ENCODE measurements at places on chromosomes 2 and 18.

GRCh38 chr2:11090187-11090586, 65.1 kb upstream of the SLC66A3 start:
- no peak for DNase-seq

DNA sequence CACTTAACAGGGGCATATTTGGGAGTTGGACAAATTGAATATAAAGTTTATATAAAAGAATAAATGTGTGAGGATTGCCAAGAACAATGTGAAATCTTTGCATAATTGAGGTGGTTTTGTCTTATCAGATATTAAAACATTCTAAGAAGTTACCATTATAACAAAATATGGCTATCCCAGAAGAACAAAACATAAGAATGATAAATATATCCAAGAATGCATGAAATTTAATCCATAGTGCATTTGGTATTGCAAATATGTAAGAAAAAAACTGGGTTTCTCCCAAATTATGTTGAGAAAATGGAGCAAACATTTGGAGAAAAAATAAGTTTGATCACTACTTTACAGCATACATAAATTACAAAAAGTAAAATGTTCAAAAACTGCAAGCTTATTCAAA, 562.4 kb downstream of the RNF144A start:
- DNase-seq = no peak

GRCh38 chr18:24112874-24113615, 25.8 kb upstream of the CABYR start:
- no peak for DNase-seq

GRCh38 chr2:61006486-61007105, 10.9 kb upstream of the PEX13 start:
- no peak for DNase-seq

- no peak for DNase-seq
Observed at GRCh38 chr2:162233197-162233596, 10.0 kb downstream of the FAP start.

GRCh38 chr2:88540346-88540745, 86.9 kb downstream of the EIF2AK3 start:
- no peak for DNase-seq

DNA sequence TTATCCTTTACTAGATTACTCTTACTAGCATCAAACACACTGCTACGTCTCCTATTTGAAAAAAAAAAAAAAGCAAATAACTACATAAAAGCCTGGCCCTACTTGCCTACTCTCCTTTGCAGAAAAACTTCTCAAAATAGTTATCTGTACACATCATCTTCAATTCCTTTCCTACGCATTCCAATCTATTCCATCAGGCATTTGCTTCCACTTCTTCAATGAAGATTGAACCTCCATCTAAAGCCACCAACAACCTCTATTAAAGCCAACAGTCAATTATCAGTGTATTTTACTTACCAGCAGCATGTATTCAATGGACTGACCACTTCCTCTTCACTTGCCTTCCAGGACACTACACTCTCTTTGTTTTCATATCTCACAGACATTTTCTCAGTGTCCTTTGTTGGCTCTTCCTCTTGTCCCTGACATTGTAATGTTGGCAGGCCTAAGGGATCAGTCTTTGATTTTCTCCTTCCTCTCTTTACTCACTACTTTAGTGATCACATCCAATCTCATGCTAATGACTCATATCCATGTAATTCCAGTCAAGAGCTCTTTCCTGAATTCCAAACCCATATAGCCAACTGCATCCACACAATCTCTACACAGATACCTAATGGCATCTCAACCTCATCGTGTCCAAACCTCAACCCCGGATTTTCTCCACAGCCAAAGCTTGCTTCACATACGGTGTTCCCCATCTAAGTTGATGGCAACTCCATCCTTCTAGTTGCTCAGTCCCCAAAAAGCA, 131.3 kb downstream of the CCDC148 start:
- DNase-seq = no peak

GRCh38 chr2:109715313-109715805, 78.7 kb upstream of the RGPD5 start:
- DNase-seq = peak; percentile 54

DNA sequence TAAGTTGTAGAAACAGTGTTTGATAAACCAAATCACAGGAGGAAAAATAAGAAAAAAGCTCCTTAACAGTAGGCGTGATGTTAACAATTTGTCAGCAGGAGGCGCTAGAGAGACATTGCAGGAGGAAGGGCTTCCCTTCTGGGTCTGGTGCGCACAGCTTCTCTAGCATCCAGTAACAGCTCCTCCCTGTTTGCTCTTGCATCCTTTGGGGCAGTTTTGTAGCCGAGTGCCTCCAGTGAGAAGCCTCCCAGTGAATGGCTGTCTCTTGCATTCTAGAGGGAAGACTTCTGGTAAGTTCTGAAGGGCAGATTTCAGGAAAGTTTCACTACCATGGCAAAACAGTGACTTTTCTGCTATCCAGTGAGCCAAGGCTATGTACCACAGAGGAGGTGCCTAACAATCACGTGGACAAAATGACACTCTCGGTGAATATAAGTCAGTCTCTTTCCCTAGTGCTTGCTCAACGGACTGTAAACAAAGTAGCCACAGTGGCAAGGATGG, 9.5 kb upstream of the ZNF396 start:
- peak; percentile 58 for DNase-seq

- DNase-seq = no peak
Observed at GRCh38 chr18:24719791-24720190, 259.4 kb downstream of the HRH4 start.

- no peak for DNase-seq
Observed at GRCh38 chr18:40404284-40404683, 1550.8 kb upstream of the PIK3C3 start.

DNA sequence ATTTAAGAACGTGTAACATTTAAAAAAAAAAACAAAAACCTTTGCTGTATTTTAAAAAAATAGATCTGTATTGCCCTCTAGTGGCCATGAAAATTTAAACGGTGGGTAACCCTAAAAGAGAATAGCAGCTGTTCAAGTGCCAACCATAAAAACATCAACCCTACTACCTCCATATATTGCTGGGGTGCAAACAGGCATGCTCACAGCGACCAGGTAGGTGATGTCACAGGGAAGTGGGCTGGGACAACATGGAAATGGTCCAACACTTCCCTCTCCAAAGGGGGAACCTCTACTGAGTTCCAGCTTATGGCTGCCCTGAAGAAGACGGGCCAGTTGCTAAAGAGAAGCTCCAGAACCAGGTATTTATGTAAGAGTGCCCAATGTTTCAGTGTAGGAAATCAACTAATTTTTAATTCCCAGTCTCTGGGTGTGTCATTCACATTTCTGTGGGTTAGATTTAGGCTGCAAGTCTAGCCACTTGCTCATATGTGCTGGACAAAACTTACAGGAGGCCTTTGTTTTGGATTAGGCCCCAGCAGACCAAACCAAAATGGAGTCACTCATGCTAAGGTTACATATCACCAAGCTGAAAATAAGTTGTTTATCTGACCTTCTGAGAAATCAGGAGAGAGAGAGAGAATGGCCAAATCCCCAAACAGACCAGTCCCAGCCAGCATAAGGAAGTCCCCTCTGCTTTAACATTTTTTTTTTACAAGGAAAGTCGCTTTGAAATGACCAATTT, 54.5 kb downstream of the SKA1 start:
- DNase-seq = no peak

DNA sequence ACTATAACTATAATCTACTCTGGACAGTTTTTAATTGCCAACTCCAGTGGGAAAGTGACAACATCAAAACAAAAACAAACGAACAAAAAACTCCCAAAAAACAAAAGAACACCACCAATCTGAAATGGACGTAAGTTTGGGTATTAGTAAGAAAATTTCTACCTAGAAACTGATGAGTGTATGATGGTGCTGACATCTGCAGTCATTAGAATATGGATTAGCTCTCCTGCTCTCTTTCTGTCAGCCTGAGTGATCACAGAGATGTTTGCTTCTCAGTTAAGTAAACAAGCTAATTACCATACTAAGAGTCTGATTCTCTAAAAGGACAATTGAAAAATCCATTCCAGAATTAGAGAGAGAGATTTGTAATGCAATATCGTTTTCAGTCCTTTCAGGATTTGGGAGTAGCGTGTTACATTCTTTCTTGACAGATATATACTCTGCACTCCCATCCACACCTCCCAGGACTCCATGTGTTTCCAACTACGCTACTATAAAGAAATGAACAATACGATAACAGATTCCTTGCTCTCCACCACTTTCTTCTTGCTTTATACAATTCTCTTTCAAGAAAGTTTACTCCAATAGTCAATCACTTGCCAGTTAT, 1347.4 kb upstream of the PIK3C3 start:
- DNase-seq = no peak

GRCh38 chr2:99715956-99716355, 226.1 kb upstream of the REV1 start:
- no peak for DNase-seq

DNA sequence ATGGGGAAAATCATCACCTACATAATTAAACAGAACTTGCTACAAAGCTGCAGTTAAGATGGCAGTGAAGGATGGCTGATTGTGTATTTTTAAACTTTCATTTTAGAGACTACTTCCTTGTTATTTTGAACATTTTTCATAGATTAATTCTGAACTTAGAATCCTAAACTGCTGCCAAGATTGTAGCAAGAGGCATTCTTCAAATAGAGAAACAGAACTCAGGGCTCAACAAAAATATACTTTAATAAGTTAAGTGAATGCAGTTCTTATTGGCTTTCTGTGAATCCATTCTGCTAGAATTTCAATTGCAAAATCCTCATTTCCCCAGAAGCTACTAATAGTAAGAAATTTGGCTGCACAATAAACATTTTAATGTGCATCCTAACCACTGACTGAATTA, 160.3 kb downstream of the L3MBTL4 start:
- DNase-seq = no peak

GRCh38 chr2:234363011-234363487, 133.8 kb downstream of the ARL4C start:
- peak; percentile 46 for DNase-seq

GRCh38 chr2:127542231-127542630, 6.7 kb downstream of the MYO7B start:
- no peak for DNase-seq

- no peak for DNase-seq
Observed at GRCh38 chr2:43518181-43518580, 77.7 kb downstream of the THADA start.

GRCh38 chr2:23532391-23533337, 147.7 kb downstream of the KLHL29 start:
- DNase-seq = no peak

GRCh38 chr2:163570391-163570790, 165.4 kb downstream of the FIGN start:
- no peak for DNase-seq

GRCh38 chr2:116810645-116811044, 1003.8 kb upstream of the DDX18 start:
- DNase-seq = no peak

DNA sequence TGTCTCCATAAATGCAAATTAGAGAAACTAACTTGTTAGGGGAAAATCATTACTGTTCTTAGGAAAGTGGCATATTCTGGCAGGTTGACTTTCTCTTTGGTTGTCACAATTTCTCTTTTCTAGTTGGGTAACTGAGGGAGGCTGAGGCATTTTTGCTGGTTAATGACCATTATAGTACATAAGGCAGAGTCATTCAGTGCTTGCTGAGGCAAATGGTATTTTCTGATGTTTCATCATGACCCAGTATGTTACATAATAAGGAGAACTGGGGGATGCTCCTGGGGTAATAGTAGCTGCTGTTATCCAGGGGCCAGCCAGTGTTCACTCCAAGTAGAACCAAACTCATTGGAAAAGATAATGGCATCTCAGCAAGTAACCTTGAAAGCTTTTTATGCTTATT, 62.3 kb downstream of the ITGA6 start:
- no peak for DNase-seq

DNA sequence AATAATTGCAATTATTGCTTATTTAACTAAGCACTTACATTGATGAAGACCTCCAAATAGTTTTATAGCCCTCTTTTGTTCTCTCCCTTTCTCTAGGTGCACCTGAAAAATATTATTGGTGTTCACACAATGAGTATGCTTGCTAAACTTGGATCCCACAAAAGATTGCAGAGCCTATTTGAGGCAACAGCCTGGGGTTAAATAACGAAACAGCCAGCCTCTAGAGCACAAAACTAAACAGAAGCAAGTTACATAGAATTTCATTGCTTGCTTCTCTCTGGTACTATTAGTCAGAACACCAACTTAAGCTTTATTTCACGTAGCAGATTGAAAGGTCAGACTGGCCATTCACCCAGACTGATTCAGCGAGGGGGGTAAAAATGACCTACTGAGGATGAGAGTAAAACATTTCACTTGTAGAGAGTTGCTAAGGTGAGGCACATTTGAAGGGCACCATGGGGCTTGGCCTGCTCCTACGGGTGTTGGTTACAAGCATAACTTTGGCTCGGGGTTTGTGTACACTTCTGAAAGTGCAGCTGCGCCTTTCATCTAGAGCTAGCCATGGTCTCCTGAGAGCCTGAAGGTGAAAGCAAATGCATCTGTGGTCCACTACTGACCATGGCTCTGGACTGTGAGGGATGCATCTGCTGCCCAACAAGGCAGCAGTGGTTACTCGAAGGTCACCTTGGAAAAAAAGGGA, 225.1 kb upstream of the LRRTM1 start:
- no peak for DNase-seq

GRCh38 chr2:172461591-172462372, 34.4 kb downstream of the ITGA6 start:
- DNase-seq = peak; percentile 67

- DNase-seq = no peak
Observed at GRCh38 chr2:228329282-228329681, 147.8 kb upstream of the SPHKAP start.

DNA sequence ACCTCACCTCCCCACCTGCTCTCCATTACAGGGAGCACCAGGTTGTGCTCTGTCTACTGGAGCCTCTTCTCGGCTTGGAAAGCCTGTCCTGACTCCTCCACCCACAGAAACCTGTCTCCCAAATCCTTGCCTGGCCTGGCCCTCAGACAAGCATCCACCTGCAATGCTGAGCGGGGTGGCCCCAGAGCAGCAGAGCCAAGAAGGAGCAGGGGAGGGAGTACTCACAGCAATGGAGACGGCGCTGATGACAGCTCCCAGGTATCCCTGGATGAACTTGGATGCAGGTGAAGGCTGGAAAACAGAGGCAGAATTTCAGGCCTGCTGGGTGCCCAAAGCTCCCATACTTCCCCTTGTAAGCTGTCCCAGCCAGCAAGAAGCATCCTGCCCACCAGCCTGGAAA, 72.8 kb downstream of the SFXN5 start:
- DNase-seq = no peak

GRCh38 chr2:170736628-170737027, 21.5 kb downstream of the SP5 start:
- no peak for DNase-seq

DNA sequence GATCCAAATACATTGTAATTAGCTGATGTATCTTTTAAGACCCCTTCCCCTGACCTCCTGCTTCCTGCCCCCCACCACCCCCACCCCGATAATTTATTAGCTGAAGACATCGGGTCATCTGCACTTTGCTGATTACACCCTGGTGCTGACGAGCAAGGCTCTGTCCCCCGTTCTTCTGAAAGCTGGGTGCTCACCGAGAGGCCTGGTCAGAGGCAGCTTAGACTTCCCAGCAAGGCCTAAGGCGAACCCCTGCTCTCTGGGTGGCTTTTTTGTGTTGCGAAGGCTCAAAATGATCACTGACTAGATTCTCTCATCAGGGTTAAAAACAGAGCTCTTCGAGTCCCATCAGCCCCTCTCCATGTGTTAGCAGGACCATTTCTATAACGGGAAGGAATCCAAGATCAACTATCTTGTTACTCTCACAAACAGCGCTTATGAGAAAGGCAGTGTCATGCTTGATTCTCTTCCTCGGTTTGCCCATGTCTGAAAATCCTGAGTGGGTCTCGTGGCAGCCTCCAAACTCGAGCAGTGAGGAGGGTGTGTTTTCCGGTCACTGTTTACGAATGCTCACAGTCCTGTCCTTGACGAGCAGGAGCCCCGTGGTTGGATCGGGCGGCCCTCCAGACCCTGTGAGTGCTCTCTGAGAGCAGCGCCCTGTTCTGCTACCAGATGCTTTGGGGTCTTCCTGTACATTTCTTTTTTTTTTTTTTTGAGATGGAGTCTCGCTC, 201.6 kb downstream of the HDAC4 start:
- peak; percentile 80 for DNase-seq

Measured in thyroid gland (tissue), 4 donors.